Ovary (tissue), 10 donors: ENCODE measurements at places on chromosomes 3 and 15. TPM values are rescaled to one million over a fixed set of nuclear protein-coding genes. Genes with fewer than 3 reads are reported as not detected.

- DNase-seq: no peak
- no peaks in the 10 kb centered on the region for H3K36me3 ChIP-seq
- no peak overlapping the region for H3K4me3 ChIP-seq
- no peaks in the 10 kb centered on the region for H3K4me1 ChIP-seq
- H3K27me3 ChIP-seq: no peaks in the 10 kb centered on the region
Measured at GRCh38 chr3:124250053-124250452, 258.1 kb upstream of the ROPN1 start.

TRIM42 gene
- polyA plus RNA-seq: not detected

DNA sequence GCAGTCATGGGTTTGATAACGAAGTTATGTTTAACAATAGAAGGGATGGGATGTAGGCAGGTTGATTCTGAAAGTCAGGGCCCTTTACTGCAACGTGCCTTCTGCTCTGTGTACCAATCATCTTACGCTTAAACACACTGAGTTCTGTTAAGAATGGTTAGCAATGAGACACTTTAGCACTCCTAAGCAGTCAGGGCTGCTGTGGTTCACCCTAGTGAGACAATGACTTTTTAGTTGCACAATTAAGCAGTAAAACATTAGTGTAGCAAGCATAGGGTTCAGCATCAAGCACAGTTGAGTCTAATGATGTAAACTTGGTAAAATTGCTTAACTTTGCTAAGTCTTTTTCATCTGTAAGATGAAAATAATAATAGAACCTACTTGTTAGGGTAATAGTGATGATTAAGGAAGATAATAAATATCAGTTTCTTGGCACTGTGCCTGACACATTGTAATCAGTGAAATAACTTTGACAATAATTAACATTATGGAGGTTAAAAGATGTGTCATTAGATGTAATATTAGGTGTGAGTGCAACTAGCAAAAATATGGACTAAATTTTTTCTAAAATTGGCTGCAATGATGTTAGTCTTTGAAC is 484.2 kb upstream of the THBS1 start:
- DNase-seq: no peak
- no peaks in the 10 kb centered on the region for H3K27me3 ChIP-seq
- H3K4me1 ChIP-seq: no peaks in the 10 kb centered on the region
- H3K27ac ChIP-seq: no peak overlapping the region
- H3K4me3 ChIP-seq: no peak overlapping the region

GRCh38 chr3:80994767-80995166 is 766.7 kb downstream of the GBE1 start:
- no peak overlapping the region for H3K27ac ChIP-seq
- H3K36me3 ChIP-seq: no peaks in the 10 kb centered on the region
- no peak overlapping the region for H3K4me3 ChIP-seq
- no peaks in the 10 kb centered on the region for H3K4me1 ChIP-seq

DNA sequence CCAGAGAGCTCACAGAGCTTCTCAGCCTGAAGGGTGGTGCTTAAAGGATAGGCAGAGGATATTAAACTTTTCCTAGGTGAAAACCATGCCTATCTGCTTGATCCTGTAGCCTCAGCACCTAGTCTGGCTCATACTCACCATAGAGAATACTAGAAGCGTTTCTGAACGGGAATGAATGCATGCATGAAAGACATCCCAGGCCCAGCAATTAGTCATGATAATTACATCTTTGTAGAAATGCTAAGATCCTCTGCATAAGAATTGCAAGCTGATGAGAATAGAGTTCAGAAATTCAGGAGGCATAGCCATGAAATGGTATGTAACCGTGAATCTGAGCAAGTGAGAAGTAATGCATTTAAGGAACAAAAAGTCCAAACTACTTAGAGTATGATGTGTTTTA is 5.9 kb upstream of the TMEM108 start:
- H3K36me3 ChIP-seq: no peaks in the 10 kb centered on the region
- H3K4me1 ChIP-seq: no peaks in the 10 kb centered on the region
- no peaks in the 10 kb centered on the region for H3K27me3 ChIP-seq
- DNase-seq: no peak

RBP2 gene
- polyA plus RNA-seq: 0.13 TPM

DNA sequence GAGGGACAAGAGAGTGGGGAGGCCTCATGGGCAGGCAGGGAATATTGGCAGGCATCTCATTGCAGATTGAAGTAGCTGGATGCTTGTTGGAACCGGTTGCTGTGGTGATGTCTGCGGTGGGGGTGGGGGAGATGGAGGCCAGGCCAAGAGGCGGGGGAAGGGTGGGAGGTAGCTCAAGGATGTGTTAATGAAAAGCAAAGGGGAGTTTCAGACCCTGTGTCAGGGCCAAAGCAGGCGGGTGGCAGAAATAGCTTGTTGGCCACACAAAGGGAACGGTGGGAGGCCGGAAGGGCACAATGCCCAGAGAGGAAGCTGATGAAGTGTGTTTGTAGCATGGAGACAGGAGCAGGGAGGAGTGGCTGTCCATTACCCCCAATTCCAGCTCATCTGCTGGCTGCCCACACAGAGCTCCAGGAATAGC is 28.0 kb downstream of the CCDC33 start:
- DNase-seq: no peak
- no peaks in the 10 kb centered on the region for H3K27me3 ChIP-seq
- no peak overlapping the region for H3K4me3 ChIP-seq
- H3K27ac ChIP-seq: no peak overlapping the region
- no peaks in the 10 kb centered on the region for H3K4me1 ChIP-seq
- no peaks in the 10 kb centered on the region for H3K36me3 ChIP-seq

SV2B gene
- polyA plus RNA-seq: 0.93 TPM

- H3K36me3 ChIP-seq: no peaks in the 10 kb centered on the region
- DNase-seq: no peak
- no peaks in the 10 kb centered on the region for H3K4me1 ChIP-seq
- no peaks in the 10 kb centered on the region for H3K27me3 ChIP-seq
- H3K27ac ChIP-seq: no peak overlapping the region
Measured at GRCh38 chr3:185995352-185995751, 57.5 kb upstream of the TRA2B start.

DNA sequence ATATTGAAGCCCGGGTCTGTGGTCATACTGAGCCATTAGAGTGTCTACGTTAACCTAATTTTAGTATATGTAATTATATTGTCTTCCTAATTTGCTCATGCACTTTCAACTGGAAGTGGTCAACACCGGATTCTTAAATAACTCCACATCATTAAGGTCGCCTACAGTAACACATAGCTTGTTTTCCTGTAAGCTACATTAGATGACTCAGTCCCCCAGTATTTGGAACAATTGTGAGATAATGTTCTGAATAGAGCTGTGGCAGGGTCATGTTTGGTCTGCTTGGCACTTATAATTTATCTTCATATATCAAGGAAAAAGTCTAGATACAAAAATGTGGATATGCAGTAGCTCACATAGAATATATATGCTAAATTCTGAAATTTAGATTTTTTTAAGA is 486.2 kb downstream of the IGSF11 start:
- no peak overlapping the region for H3K4me3 ChIP-seq
- no peaks in the 10 kb centered on the region for H3K4me1 ChIP-seq
- no peaks in the 10 kb centered on the region for H3K36me3 ChIP-seq
- no peak overlapping the region for H3K27ac ChIP-seq

DNA sequence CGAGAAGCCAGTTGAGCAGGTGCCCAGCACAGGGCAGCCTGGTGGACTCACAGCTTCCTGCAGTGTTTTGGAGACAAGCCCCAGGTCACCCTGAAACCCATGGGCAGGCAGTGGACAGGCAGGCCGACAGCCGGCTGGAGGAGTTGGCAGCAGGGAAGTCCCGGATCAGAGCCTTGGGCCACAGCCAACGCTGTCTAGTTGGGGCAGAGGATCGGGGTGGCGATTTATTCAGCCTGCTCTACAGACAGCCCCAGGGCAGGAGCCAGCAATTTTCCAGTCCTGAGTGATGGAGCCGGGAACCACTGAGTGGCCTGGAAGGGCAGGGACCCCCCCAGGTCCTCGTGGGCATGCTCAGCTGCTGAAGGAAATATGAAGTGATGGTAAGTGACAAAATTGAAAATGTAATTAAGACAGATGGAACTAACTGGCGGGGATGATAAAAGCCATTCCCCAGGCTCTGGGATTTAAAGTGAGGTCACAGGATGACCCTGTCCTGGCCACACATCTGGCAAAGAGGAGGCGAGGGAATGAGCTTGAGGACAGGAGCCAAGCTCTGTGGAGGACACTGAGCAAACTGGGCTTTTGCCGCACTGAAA is 34.4 kb upstream of the TBC1D21 start:
- no peaks in the 10 kb centered on the region for H3K27me3 ChIP-seq
- no peaks in the 10 kb centered on the region for H3K4me1 ChIP-seq
- H3K36me3 ChIP-seq: no peaks in the 10 kb centered on the region
- DNase-seq: peak; percentile 66
- no peak overlapping the region for H3K27ac ChIP-seq

GP5 gene
- 0.46 TPM for polyA plus RNA-seq

DNA sequence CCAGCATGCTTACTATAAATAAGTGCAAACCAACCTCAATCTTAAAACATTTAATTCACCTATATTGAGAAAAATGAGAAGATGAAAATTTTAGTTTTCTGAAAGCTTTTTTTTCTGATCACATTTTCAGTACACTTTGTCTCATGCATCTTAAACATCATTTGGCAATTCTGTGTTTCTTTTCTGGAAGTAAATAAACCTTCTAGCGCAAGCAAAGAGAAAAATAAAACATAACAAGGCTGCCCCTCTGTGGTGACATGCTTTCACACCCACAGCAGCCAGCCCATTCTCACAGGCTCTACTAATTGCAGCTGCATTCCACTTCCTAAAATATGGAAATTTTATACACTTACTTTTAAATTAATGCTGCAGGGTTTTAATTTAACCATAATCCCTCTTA is 90.1 kb downstream of the NEK10 start:
- H3K36me3 ChIP-seq: no peaks in the 10 kb centered on the region
- no peak overlapping the region for H3K4me3 ChIP-seq
- H3K27ac ChIP-seq: no peak overlapping the region
- H3K4me1 ChIP-seq: no peaks in the 10 kb centered on the region
- H3K27me3 ChIP-seq: no peaks in the 10 kb centered on the region

- no peak for DNase-seq
- no peaks in the 10 kb centered on the region for H3K36me3 ChIP-seq
- no peaks in the 10 kb centered on the region for H3K27me3 ChIP-seq
- H3K27ac ChIP-seq: no peak overlapping the region
Measured at GRCh38 chr15:33680336-33680735, 288.0 kb upstream of the CHRM5 start.

FANCD2 gene
- 2.4 TPM for polyA plus RNA-seq

DNA sequence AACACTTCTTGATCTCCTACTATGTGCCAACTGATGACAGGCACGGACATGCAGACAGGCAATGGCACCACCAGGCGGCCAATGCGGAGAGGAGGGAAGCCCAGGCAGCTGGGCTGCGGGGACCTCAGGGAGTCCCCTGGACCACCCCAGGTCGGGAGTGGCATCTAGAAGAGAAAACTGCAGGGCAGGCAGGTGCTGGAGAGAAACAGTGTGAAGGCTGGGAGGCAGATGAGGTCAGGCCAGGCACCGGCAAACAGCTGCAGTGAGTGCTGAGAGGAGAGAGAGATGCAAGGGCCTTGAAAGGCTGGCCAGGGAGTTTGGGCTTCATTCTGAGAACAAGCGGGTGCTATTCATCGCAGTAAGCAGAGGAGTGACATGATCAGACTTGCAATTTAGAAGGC is 29.1 kb downstream of the SLC6A1 start:
- DNase-seq: no peak
- H3K27ac ChIP-seq: no peak overlapping the region
- no peaks in the 10 kb centered on the region for H3K4me1 ChIP-seq

OTOL1 gene
- not detected for polyA plus RNA-seq

MBNL1 gene
- 66.1 TPM for polyA plus RNA-seq

- H3K4me1 ChIP-seq: peaks cover 1% of the 10 kb centered on the region
- H3K36me3 ChIP-seq: no peaks in the 10 kb centered on the region
- DNase-seq: no peak
- no peaks in the 10 kb centered on the region for H3K27me3 ChIP-seq
- H3K27ac ChIP-seq: no peak overlapping the region
Measured at GRCh38 chr3:20103731-20104130, 63.5 kb downstream of the KAT2B start.

DNA sequence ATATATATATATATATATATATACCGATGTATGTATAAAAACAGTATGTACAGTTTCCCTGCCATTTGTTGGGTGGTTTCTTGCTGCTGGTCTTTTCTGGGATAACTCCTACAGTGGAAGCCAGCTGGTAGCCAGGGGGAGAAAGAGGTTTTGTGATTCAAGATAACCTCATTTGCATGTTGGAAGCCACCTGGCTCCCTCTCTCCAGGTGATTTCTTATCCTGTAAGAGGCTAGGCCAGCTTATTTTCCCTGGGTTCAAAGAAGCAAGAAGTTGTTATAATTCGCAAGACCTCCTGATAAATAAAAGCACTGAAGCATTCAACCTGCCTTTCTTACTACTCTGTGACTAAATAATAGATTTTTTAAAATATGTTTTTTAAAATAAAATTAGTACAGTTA is 443.3 kb downstream of the VGLL3 start:
- no peak overlapping the region for H3K4me3 ChIP-seq
- no peak overlapping the region for H3K27ac ChIP-seq
- H3K36me3 ChIP-seq: no peaks in the 10 kb centered on the region
- DNase-seq: no peak
- H3K27me3 ChIP-seq: no peaks in the 10 kb centered on the region
- H3K4me1 ChIP-seq: no peaks in the 10 kb centered on the region

DNA sequence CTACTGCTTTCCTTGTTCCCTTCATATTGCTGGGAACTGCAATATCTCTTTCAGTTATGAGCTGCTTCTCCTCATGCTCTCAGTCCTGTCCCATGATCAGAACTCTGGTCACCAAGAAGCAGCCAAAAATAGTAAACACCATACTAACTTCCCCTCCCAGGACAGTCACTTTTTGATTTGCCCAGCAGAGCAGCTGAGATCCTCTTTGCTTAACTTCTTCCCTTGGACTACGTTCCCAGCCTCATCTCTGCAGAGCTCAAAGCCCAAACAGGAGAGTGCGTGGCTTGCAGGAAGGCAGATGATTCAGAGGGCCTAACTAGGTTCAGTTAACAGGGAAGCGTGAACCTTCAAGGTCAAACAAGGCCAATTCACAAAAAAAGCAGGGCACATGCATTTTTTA is 153.2 kb downstream of the CTNNB1 start:
- H3K4me3 ChIP-seq: no peak overlapping the region
- no peak for DNase-seq
- H3K36me3 ChIP-seq: no peaks in the 10 kb centered on the region
- no peaks in the 10 kb centered on the region for H3K4me1 ChIP-seq
- no peaks in the 10 kb centered on the region for H3K27me3 ChIP-seq

THRB gene
- polyA plus RNA-seq: 6.5 TPM
